ENCODE measurements at places on chromosomes 1 and 21.

DNA sequence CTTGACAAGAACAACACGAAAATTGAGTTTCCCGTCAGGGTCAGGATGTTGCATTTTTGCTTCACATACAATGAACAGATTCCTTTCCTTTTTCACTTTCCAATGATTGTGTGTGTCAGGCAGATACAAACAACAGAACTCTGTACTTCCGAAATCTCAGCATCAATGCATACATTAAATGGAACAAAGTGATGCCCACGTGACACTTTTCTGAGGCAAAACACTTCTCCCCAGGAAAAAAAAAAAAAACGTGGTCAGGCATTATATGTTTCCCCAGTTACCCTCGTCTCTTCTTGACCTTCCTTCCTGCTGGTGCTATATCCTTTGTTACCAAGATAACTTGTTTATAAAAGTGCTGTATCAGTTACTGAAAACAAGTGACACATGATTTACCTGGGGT lies 181.8 kb downstream of the ZNF281 start:
- DNase-seq, result no peak

DNA sequence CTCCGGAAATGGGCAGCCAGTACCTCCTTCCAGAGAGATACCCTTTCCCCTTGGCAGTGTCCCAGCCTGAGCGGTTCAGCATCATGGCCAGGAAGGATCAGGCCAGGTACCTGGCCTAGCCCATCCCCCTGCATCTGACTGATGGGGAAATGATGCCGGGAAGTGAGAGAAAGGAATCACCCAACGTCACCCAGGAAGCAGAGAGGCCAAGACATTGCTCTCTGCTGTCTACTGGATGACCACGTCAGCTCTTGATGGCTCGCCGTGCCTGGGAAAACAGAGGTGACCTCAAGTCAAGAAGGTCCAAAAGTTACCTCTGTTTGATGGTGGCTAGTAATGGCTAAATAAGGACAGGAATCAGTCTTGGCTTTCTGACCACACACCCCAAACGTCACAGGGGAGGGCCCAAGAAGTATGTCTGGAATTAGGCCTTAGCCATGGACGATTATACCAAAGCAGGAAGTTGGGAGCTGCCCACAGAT lies 79.0 kb downstream of the MRPL37 start:
- DNase-seq, result no peak

- no peak for DNase-seq
Measured at GRCh38 chr1:12019858-12020509, 686 bp downstream of the MIIP start.

DNA sequence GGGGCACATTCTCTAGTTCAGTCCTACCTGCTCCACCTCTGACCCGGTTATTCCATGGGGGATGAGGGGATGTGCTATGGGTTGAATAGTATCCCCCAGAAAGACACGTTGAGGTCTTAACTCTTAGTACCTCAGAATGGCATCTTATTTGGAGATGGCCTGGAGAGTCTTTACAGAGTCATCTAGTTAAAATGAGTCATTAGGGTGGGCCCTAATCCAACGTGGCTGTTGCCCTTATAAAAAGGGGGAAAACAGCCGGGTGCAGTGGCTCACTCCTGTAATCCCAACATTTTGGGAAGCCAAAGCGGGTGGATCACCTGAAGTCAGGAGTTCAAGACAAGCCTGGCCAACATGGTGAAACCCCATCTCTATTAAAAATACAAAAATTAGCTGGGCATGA lies 5.7 kb downstream of the TMPRSS3 start:
- no peak for DNase-seq

DNA sequence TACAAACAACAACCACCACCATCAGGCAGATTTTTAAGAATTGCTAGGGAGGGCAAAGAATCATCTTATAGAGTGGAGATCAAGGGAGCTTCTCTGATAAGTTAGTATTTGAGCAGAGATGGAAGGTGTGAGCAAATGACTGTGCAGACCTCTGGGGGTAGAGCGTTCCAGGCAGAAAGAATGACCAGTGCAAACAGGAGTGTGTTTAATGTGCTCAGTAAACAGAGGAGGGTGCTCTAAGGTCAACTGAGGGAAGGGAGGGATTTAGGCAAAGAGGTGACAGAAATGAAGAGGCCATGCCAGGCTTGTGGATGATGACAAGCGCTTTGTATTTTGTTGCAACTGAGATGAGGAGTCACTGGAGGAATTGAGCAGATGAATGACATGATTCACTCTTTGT lies 172.5 kb upstream of the GJB5 start:
- DNase-seq, result no peak

DNA sequence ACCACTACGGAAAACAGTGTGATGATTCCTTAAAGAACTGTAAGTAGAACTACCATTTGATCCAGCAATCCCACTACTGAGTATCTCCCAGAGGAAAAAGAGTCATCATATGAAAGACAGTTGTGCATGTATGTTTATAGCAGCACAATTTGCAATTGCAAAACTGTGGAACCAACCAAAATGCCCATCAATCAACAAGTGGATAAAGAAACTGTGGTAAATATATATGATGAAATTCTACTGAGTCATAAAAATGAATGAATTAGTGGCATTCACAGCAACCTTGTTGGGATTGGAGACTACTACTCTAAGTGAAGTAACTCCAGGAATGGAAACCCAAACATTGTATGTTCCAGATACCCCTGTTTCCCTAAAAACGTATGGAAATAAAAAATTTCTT lies 337.0 kb upstream of the PTBP2 start:
- no peak for DNase-seq

DNA sequence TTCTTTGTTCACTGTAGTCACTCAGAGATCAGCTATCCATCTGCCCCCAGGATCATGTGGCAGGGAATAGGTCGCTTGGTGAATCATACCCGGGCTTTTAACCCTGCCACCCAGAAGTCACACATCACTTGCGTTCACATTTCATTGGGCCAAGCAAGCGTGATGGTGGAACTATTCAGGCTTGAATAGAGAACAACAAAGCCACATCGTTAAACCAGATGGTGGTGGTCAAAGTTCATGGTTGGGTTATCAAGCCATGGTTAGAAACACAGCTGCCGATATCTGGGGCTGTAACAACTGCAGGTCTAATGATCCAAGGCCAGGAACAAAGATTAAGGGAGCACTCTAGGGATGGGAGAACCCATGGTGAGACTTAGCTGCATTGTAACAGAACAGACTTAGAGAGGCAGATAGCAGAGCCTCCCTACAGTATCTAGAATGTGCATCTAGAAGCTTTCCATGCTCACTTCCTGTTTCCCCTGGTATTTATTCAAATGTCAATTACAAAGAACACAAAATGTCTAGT lies 40.0 kb upstream of the PTPRC start:
- DNase-seq, result peak; percentile 29

DNA sequence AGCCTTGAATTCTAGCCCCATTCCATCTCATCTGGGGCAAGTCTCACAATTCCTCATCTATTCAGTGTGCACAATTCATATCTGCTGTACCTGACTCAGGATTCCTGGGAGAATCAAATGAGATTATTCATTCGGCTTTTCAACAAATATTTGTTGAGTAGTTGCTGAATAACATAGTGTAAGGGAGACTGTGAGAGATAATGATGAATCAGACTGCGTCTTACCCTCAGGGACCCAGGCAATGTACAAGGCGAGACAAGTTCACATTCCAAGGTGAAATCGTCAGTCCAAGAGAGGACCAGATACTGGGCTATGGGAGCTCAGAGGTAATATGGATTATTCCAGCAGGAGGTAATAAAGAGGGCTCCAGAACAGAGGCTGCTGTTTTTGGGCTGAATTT lies 67.8 kb upstream of the SMYD2 start:
- DNase-seq, result no peak

GRCh38 chr1:44048532-44049215 lies 17.4 kb upstream of the SLC6A9 start:
- no peak for DNase-seq
